ENCODE measurements at places on chromosomes 1 and 21.

DNA sequence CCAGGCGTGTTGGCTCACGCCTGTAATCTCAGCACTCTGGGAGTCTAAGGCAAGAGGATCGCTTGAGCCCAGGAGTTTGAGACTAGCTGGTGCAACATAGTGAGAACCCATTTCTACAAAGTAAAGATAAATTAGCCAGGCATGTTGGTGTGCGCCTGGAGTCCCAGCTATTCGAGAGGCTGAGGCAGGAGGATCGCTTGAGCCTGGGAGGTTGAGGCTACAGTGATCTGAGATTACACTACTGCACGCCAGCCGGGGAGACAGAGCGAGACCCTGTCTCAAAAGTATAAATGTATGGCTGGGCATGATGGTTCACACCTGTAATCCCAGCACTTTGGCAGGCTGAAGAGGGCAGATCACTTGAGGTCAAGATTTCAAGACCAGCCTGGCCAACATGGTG, 51.5 kb upstream of the LBR start:
- no peak for DNase-seq

GRCh38 chr1:233406339-233406960, 78.9 kb downstream of the MAP3K21 start:
- DNase-seq = no peak

DNA sequence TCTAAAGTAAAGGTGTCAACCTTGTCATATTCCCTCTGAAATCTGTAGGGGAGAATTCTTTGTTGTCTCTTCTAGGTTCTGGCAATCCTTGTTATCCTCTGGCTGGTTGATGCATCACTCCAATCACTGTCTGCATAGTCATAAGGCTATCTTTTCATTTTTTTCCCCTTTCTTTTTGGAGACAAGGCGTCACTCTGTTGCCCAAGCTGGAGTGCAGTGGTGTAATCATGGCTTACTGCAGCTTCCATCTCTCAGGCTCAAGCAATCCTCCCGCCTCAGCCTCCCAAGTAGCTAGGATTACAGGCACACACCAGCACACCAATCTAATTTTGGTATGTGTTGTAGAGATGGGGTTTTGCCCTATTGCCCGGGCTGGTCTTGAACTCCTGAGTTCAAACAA, 12.9 kb downstream of the DPYD start:
- DNase-seq = no peak

GRCh38 chr1:3021233-3021671, at the start of gene ACTRT2:
Gene ACTRT2, plus strand, starts transcription at chr1:3021467. Its CDS starts 220 bp downstream, at chr1:3021687.
- no peak for DNase-seq

DNA sequence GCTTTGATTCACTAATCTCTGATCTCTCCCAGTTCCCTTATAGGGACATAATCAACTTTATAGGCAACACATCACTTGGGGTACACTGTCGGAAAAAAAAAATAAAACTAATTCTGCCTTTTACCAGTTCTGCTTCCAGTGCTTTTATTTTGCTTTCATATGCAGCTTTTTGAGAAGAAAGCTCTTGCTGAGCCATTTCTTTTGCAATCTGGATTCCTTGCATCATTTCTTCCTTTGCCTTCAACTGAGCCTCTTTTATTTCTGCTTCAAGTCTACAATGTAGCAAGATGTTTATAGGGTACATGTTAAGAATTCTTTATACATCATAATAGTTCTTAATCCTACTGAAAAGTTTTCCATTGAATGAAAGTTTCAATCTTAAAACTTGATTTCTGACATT, 30.6 kb downstream of the KIF14 start:
- DNase-seq = no peak

- peak; percentile 32 for DNase-seq
Observed at GRCh38 chr1:213244664-213245091, 193.6 kb downstream of the RPS6KC1 start.

DNA sequence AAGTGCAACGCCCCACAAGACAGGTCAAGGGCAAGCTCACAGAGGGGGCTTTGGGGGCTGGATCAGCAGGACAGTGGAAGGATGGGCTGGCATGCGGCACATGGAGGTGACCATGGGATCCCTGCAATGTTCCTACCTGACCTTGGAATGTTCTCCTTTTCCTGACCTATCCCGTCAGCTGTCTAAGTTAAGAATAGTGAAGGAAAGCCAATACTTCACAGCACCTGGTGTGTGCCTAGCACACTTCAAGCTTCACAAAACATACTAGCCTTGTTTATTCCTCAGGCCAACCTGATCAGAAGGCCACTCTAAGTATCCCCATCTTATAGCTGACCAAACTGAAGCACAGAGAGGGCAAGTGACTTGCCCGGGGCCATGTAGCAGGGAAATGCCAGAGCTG, 31.2 kb downstream of the LRRC38 start:
- DNase-seq = no peak

DNA sequence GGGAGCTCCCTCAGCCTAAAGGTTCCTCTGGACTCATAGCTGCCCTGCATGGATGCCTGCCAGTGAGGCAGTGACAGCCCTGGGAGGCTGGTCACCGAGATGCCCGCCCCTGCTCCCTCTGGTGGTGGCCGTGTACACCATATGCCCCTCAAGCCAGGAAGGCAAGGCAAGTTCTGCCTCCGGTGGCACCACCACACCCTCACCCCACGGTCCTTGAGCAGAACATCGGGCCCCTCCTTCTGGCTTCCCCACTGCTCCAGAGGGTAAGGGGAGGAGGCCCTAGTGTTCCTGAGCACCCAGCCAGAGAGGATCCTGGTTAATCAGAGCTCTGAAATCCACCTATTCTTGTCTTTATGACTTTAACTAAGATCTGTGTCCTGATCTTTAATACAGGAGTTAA, 1.5 kb upstream of the S100A14 start:
- peak; percentile 76 for DNase-seq

GRCh38 chr1:4594286-4594991, 60.0 kb upstream of the AJAP1 start:
- no peak for DNase-seq

DNA sequence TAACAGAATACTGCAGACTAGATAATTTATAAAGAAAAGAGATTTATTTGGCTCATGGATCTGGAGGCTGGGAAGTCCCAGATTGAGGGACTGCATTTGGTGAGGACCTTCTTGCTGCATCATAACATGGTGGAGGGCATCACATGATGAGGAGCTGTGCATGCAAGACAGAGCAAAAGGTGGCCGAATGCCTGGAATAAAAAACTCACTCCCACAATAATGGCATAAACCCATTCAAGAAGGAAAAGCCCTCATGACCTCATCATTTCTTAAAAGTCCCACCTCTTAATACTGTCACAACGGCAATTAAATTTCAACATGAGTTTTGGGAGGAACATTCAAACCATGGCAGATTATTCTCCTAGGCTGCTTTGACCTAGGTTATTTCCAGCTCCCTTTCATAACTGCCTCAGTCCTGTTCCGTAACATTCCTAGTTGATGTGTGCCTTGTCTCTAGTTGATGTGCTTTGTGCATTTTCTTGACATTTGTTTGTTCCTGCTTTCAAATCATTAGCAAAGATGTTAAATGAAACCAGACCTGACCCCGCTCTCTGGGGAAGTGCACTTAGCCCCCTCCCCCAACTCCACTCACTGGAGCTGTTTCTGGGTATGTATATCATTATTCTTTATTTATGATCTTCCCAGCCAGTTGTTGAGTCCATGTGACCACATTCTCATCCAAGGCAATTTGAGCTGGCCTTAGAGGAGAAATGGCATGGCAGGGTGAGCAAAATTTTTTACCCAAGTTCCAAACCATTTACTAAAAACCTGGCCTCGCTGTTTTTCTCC, 148.5 kb downstream of the GDAP2 start:
- no peak for DNase-seq

DNA sequence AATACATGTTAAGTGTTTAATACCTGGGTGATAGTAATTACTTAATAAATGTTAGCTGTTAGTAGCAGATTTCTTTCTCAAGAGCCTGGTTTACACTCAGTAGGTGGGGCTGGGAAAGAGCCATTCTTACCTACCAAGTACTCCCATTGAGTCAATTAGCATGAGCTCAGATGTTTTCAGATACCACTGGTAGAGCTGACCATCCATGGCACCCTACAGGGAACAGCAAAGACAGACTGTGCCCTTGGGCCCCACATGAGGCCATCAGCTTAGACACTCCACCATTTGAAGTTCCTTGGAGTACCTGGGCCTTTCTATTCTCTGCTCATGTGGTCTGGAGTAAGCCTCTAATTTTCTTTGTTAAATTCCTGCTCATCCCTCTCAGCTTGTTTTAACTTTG, 179.3 kb downstream of the CACNA1E start:
- DNase-seq = no peak
